B cell (primary cell): ENCODE measurements at places on chromosomes 1 and 21. TPM values are rescaled to one million over a fixed set of nuclear protein-coding genes. Genes with fewer than 3 reads are reported as not detected.

DNA sequence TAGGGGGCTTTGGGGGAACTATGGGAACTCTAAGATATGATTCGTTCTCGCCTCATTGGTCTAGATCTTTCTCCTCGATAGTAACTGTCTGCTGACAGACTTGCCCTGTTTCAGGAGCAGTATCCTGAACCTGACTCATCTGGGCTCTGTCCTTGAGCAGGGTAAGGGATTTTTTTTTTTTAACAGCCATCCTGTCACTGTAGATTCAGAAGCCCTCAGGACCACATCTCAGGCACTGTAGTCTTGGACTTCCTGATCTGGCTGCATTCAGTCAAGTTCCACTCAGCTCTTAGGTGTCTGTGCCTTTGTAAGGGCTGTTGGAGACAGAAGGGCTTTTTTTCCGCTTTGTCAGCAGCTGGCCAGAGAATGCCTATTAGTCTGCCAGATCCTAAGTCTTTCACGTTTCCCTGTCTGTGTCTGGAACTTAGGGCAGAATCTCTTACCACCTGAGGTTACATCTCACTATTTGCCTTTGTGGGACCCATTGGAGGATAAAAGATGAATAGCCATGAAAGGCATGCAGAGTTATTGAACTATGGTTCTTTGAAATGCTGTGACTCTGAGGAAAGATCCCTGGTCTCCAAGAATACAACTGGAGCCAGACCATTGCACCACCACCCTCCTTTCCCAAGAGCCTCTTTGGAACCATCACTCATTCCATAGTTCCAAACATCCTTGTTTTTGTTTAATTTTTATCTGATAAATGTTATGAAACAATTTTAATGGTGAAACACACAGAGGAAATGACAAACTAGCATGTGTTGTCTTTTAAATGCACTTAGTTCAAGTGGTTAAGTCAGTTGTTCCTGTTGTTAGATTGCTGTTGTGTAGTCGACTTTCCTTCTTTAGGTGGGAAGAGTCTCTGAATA, 49.7 kb upstream of the MACF1 start:
- no peak for DNase-seq

DNA sequence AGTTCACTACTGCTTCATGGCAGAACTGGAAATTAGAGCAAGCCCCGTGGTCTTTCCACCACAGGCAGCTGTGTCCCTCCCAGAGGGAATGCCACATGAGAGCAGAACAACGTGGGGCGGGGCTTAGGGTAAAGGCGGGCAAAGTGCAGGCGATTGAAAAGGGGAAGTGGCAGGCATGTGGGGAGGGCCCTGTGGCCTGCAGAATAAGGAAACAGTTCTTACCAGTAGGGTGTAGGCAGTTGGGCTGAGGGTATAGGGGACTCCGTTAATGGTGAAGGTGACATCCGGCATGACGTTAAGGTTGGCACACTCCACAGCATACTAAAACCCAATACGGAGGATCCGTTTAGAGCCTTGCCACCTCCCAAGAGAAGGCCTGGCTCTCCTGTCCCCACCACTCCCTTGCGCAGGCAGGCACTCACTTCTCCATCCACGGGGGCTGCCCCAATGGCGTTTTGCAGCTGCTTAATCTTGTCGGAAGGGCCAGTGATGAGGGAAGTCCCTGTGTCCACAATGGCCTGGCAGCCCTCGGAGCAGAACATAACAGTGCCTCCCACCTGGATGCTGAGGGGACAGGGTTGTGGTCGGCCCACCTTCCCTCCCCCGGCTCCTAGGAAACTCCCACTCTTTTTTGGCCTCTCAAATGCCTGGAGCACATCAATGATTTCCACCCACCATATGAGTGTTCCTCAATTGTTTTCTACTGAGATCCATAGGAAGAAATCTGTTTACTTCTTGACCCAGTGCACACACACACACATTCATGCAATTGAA, 9.1 kb upstream of the RAB7B start:
- peak; percentile 93 for DNase-seq

GRCh38 chr1:160108888-160109662, 6.5 kb upstream of the ATP1A2 start:
- DNase-seq = peak; percentile 52

GRCh38 chr1:51247022-51247421, 10.9 kb downstream of the RNF11 start:
- no peak for DNase-seq

WNT3A gene
- polyA plus RNA-seq = 0.03 TPM in 1 of 2 replicates, not detected in the other

PSEN2 gene
- polyA plus RNA-seq = 14.4 and 15.8 TPM in 2 replicates
